ENCODE measurements at places on chromosomes 1 and 21. TPM values are rescaled to one million over a fixed set of nuclear protein-coding genes. Genes with fewer than 3 reads are reported as not detected.

- DNase-seq = no peak
- no peaks in the 10 kb centered on the region for H3K4me1 ChIP-seq
- no peak overlapping the region for H3K27ac ChIP-seq
- no peak overlapping the region for H3K4me3 ChIP-seq
- no peaks in the 10 kb centered on the region for H3K36me3 ChIP-seq
Measured at GRCh38 chr1:91591175-91591974, 90.7 kb downstream of the CDC7 start.

DNA sequence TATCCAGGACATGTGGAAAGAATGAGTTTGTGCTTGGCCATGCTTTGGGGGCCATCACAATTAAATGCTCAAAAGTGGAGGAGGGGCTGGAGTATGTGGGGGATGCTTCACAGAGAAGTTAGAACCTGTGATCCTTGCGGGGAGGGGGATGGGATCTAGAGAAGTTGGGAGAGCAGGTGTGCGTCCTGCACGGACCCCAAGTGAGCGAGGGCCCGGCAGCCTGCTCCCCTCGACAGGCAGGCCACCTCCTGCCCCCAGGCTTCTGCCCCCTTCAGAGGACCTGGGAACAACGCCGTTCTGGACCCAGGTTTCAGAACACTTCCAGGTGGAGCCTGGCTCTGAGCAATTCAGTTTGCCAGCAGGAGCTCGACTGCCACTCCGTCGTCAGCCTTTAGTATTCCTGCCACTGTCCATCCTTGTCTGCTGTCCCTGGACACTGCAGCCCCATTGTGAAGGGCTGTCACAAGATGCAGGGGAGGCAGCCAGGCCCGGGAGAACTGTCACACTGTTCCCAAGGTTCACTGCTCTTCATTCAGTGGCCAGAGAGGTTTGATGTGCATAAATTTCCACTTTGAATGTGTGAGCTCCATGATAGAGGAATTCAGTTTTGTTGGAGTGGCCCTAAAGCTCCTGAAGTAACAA is 112.2 kb downstream of the DHRS3 start:
- H3K27ac ChIP-seq = no peak overlapping the region
- H3K36me3 ChIP-seq = peaks cover 42% of the 10 kb centered on the region
- H3K27me3 ChIP-seq = no peaks in the 10 kb centered on the region
- peaks cover 15% of the 10 kb centered on the region for H3K4me1 ChIP-seq

- no peaks in the 10 kb centered on the region for H3K27me3 ChIP-seq
- peaks cover 7% of the 10 kb centered on the region for H3K4me1 ChIP-seq
Measured at GRCh38 chr1:231757101-231757404, 130.5 kb downstream of the DISC1 start.

The ESRRG gene
- 1.1 TPM for total RNA-seq

All from upper lobe of left lung (tissue), 6 donors.